Hypothalamus (tissue), 51 donors: ENCODE measurements at places on chromosomes 11 and 22.

DNA sequence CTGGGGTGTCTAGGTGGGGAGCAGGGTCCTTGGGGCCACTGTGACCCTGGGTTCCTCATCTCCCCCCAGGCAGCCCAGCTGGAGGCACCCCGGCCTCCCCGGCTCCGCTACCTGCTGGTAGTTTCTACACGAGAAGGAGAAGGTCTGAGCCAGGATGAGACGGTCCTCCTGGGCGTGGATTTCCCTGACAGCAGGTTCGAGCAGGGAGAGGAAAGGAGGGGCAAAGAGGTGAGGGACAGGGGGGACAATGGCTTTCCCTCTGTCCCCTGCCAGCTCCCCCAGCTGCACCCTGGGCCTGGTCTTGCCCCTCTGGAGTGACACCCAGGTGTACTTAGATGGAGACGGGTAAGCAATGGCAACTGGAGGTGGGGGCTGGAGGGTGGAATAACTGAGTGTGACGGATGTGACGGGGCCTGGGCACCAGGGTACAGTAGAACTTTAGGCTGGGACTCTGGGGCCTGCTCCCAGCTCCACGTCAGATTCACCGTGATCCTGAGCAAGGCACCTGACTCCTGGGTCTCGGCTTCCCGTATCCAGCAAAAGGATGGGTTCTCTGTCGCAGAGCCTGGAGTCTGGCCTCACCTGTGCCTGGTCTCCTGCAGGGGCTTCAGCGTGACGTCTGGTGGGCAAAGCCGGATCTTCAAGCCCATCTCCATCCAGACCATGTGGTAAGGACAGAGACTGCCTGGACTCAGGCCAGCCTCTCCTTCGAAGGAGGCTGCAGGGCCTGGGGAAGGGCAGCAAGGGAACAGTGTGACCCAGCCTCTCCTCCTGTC is 3.6 kb downstream of the SSH3 start:
- DNase-seq, result no peak

GRCh38 chr22:42760806-42761565 is 40.3 kb upstream of the A4GALT start:
- DNase-seq, result no peak

DNA sequence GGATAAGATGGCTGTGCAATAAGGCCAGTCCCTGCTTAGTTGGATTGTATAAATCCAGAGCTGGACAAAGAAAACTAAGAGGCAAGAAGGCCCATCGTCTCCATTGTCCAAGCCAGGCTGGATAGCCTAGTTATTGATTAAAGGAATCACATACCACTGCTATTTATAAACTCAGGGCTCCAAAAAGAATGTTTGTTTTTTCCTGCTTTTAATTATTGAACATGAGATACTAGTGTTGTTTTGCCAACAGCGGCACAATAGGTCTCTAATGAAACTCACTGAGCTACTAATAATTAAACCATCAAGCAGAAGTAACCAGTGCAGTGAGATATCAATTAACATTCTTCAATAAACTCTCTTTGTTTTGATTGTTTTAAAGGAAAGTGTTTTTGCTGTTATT is 259.7 kb downstream of the INSC start:
- no peak for DNase-seq

GRCh38 chr11:134119094-134119493 is 50.2 kb downstream of the JAM3 start:
- no peak for DNase-seq
